SK-N-DZ (cell line): ENCODE measurements at places on chromosomes 16 and 17.
A peak's percentile ranks its signal among the peaks of the same experiment; 100 is the strongest.

- peak; percentile 70 for DNase-seq
Measured at GRCh38 chr17:17590141-17590751, 1.3 kb downstream of the PEMT start.

- no peak for DNase-seq
Measured at GRCh38 chr17:4597975-4598374, 13.6 kb downstream of the SMTNL2 start.

GRCh38 chr17:42251115-42251514 is 25.1 kb downstream of the STAT5B start:
- DNase-seq = no peak

DNA sequence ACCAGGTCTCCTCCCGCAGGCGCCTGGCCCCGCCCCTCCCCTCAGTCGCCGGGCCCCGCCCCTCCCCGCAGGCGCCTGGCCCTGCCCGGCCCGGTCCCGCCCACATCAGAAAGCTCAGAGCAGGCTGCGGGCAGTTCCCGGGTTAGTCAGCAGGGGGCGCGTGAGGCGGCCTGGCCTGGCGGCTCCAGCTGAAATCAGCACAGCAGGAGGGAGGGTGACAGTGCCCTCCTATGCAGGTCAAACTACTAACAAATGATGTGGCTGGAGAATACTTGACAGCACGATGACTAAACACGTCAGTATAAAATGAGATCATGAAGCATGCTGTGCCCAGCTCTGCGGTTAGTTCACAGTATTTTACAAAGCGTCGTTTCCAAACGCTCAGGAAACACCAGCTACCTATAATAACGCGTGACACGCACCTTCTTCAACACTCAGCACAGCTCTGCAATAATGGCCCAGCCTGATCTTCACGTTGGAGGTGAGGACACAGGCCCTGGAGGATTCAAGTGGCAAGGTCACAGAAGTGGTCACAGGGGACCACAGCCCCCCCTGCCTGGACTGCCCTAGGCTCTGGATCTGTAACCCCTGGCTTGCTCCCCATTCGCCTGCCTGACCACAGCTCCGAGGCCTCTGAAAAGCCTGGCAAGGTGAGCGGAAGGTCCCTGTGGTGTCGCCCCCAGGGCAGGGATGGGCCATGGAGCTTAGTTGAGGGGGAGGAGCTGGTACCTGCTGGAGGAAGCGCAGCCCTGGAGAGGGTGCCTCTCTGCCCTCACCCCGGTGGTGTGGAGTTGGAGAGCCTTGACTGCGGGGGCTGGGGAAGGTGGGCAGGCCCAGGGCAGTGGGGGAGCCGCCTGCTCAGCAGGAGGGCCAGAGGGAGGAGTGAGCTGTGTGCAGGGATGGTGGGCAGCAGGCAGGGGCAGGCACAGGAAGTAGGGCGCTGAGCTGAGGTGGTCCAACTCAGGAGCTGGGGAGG is 81.2 kb downstream of the KCNJ12 start:
- DNase-seq = peak; percentile 79

DNA sequence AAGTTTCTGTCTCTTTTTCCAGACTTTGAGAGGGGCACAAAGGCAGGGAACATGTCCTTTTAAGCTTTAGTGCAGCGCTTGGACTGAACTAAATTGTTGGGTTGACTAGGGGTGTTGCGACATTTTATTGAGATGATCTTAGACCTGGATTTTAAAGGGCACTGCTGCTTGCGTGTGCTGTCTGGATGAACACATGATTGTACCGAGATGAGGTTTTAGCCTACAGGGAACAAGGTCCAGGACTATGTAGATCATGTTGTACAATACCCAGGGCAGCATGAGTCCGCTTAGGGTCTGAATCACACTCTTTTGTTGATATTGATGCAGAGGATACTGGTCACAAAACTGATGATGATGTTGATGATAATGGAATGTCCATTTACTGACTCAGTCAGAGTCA is 5.2 kb upstream of the RGS9 start:
- no peak for DNase-seq

DNA sequence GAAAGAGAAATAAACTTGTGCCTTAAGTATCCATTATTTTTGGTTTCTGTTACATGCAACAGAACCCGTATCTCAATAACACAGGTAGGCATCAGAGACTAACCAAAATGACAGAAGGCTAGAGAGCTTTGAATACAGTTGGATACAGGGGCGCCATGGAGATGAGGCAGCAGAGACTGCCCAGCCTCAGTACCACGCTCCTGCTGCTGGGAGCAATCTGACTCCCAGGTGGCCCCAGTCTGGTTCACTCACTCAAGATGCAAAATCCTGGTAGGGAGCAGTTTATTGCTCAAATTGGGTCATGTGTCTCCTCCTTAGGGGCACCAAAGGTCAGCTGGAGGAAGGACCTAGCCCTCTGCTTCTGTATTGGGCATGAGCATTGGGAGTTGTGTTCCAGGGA is 218.9 kb downstream of the USP22 start:
- DNase-seq = no peak

DNA sequence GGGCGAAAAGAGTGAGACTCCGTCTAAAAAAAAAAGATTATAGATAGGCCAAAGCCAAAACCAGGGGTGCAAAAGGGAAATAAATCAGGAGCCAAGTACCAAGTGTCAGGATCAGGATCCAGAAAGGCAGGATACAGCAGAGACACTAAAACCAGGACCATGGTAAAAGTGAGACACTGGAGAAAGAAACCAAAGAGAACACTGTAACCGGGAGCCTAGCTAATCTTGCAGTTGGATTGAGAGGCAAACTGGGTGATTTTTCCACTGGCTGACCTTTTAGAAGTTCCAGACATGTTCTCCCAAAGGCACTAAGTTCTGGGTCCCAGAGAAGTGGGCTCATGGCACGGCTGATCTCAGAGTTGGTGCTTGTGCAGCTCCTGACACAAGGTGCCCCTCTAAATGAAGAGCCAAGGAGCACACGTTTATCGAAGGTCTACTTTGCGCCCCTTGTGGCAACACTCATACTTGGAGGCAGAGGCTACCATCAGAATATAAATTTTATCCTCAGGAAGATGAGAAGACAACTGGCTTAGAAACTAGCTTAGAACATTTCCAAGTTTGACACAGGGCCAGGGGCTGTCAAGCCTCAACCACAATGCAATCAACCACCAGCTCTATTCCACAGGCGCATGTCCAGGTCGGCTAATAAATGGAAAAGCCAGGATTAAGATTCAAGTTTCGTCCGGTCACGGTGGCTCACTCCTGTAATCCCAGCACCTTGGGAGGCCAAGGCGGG is 27.5 kb upstream of the HELZ start:
- DNase-seq = no peak

GRCh38 chr16:58197314-58198012 is 443 bp downstream of the CSNK2A2 start:
- DNase-seq = no peak

- DNase-seq = no peak
Measured at GRCh38 chr17:49748791-49749190, 15.1 kb downstream of the FAM117A start.

GRCh38 chr16:85912211-85912974 is 13.4 kb downstream of the IRF8 start:
- DNase-seq = no peak

DNA sequence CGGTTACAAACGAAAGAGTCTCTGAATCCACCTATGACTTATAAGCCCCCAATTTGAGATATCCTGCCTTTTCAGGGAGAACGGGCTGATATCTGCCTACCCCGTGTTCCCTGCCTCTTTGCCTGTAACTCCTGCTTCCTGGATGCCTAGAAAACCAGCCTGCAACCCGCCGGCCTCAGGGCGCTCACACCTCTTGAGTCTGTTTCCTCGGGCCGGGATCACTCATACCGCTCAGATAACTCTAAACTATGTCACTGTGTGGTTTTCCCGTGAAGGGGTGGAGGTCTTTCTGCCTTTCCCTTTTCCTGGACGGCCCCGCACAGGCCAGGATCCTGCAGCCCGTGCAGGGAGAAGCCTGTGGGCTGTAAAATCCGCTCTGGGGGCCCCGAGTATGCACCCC is 10.4 kb downstream of the RPUSD1 start:
- DNase-seq = no peak
